Fibroblast of skin of right quadriceps (primary cell): ENCODE measurements at places on chromosomes 1 and 21.

- peak; percentile 10 for DNase-seq
Measured at GRCh38 chr1:187244623-187245022, 415.9 kb downstream of the PLA2G4A start.

GRCh38 chr1:211329764-211330201 is 3.1 kb downstream of the TRAF5 start:
- DNase-seq, result no peak

GRCh38 chr1:205232127-205232820 is 4.5 kb downstream of the TMCC2 start:
- DNase-seq, result no peak

DNA sequence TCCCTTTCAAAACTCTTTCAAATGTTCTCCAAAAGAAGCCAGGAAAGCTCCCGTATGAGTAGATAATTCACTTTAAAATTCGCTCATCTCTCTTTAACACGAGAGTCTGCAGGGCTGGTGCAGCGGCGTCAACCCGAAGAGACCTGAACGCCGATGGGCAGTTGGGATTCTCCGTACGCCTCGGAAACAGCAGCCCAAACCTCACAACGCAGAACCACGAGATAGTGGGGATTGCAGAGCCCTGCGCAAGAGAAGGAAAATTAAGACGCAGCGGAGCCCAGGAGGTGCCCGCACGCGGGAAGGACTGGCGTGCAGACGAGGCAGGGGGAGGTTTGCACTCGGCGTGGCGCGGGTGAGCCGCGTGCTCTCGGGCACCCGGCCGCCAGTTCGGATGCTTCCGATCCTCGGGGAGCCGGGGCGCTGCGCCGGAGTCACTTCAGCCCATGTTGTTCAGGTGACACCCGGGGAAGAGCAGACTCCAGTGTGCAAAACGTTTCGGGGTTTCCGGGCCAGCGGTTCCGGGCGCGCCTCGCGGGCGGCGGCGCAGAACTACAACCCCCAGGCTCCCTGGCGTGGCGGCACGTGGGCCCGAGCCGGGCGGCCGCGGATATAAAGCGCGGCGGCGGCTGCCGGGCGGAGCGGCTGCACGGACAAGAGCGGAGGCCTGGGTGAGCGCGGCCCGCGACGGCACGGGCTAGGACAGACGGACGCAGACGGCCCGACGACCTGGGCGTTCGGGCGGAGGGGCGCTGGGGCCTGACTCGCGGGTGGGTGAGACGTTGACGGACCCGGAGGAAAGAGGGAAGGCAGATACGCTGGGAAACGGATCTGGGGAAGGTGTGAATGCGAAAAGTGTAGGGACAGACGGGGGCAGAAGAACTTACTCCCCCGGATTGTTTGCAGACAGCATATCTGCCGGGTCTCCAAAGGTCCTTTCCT is at the start of gene NPL:
Gene NPL, plus strand, starts transcription at position 636 of the 939 bp plus-strand sequence. CDS start 4,599 bp downstream, outside the sequence.
- peak; percentile 68 for DNase-seq

DNA sequence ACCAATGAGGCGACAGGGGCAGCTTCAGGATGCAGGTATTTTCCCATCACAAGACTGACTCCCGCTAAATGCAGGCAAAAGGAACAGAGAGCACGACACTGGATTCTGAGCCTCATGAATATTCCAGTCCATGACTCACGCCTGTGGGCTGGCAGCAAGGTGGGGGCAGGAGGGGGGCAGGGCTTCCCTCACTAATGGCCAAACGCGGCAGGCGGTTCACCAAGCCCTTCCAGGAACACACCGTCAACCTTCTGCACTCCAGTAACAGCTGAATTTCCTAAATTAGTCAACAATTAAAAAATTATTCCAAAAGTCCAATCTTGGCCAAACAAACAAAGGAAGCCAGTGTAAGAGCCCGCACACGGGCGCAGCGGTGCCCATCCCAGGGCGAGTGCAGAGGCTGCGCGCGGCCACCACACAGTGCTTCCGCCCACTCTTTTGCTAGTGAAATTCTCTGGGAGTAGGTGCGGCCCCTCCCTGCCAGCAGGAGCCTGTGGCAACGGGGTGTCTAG is 12.5 kb upstream of the GPR153 start:
- DNase-seq, result peak; percentile 74
